AG10803 (cell line): ENCODE measurements at places on chromosomes 5 and 9.

DNA sequence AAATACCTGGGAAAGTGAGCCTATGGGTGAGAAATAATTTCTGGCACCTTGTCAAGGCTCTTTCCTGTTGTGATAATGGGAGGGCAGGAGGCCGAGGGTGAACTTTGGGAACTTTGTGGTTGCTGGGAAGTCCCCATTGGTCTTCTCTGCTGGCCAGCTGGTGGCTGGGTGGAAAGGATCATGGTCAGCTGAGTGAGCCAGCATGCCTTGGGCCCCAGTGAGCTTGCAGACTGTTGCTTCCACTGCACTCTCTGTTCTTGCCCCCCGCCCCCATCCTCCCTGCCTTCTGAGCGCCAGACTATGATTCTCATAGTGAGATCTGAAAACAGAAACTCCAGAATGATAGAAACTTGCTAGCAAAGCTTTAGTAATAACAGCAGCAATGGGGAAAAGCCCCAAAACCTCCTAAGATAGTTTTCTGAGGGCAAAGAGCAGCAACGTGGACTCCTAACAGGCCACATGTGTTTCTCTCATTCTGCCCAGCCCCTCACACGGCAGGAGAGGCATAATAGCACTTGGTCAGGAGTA, 139.2 kb upstream of the SMARCA2 start:
- no peak for DNase-seq

DNA sequence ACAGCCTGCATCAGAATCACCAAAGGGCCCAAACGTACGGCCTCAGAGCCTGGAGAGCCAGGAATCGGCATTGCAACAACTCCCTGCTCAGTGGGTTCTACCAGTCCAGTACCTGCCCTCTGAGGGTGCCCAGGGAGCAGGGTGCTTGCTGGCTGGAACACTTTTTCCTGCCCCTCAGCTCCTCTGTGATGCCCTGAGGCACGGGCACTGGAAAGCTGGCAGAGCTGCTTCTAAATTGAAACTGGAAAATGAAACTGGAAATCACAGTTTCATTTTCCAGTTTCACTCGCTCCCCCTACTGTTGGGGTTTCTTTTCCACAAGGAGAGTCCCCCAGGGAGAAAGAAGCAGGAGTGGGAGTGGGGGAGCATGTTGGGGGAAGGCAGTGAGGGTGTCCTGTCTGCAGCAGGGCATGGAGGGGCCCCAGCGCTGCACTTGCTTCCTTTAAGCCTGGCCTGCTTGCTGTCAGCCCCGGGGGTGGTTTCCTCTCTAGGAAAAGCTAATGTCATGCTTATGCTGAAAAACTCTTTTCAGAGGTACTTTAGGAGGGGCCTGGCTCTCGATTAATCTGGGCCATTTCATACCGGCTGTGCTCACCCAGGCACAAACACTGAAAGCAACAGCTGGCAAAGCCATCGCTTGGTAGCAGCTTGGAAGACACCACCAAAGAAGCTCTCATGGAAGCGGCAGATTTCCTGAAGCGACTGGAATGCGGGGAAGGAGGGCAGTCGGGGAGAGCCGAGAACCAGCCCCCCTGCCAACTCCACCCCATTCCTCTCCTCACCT, 26.2 kb downstream of the IRF1 start:
- peak; percentile 43 for DNase-seq

- no peak for DNase-seq
Measured at GRCh38 chr5:134490925-134491271, 34.6 kb upstream of the JADE2 start.

DNA sequence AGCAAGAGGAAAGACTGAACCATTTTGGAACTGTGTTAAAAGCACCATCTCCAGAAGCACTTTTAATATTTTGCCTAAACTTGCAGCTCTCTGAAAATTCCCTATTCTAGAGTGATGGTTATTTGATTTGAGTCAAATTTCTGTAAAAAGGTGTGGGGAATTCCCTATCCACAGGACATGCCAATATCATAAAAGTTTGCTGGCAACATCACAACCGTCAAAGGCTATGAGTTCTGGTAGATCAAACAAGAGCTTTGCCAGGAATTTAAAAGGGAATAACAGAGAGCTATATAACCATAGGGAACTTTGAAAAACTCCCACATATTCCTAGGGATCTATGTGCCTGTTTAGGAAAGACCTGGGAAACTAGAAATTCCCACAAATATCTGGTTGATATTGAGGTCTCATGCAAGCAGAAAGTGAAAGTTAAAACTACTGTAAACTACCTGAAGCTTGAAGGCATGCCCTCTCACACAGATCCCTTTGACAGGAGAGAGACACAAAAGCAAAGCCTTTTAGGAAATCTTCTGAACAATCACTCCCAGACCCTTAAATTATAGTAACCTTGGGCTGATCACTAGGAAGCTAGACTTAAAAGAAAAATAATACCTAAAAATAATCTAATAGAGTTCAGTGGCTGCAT, 549.9 kb downstream of the ANXA1 start:
- DNase-seq = no peak

- no peak for DNase-seq
Measured at GRCh38 chr5:56595566-56595965, 219.8 kb upstream of the MAP3K1 start.

DNA sequence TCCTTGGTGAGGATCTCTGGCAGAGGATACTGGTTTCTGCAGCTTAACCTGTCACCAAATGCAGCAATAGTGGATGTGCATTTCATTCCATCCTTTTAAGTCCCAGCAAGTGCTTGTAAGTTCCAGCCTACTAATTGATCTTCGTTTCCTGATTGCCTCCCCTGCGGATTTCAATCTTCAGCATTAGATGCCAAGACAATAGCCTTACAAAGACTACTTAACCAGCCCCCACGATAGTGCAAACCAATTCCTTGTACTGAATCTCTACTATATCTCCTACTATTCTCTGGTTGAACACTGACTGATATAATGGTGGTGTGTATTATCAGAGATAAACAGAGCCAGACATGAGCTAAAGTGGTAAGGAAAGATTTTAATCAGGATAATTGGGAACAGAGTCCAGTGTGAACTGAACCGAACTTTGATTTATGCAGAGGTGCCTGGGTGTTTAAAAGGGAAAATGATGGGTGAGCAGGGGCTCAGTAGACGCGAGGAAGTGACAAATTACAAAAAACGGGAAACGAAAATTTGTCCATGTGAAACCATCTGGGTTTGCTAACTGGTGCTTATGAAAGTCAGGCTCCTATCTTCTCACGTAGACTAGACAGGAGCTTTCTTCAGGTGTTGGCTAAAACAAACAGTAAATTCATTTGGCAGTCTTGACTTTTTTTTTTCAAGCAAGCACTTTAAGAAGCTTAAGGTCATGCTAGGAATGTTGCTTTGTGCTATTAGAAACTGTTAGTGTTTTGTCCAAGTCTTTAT, 106.9 kb upstream of the ST8SIA4 start:
- DNase-seq = no peak

DNA sequence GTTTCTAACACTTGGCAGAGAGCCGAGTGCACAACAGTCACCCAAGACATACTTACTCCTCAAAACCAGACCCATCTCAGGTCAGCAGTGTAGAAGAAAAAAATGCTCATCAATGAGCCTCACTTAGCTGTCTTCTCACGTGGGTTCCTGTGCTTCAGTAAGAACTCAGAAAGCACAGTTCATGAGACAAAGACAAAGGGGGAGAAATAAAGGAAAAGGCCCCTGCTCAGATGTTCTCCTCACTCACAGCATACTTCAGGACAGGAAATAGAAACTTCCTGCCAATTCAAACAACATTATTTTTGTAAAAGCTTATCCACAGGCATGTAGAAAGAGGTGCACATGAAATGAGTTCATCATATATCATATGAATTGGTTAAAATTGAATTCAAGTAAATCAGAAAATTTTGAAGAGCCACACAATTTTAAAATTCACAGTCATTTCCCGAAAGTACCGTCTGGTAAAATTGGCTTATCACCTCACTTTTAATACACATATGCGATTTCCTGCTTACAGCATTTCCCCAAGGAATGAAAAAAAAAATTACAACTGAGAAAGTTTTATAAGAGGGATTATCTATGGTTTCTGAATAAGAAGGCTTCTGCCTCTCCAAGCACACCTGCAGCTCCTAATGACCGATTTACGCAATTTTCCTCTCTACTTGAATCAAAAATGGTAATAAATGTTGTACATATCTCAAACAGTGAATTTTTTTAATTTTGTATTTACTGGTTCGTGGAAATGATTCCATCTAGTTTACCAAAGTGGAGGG, 328.3 kb downstream of the TMEM167A start:
- DNase-seq = no peak

- DNase-seq = no peak
Measured at GRCh38 chr5:14364096-14364495, 217.5 kb upstream of the OTULINL start.

GRCh38 chr9:98555651-98556465, 152.9 kb downstream of the GABBR2 start:
- DNase-seq = no peak

GRCh38 chr5:83972236-83972635, 251.6 kb upstream of the HAPLN1 start:
- no peak for DNase-seq

GRCh38 chr5:135743181-135743580, 91.3 kb upstream of the SLC25A48 start:
- DNase-seq = no peak

GRCh38 chr5:163306421-163306820, 131.0 kb upstream of the CCNG1 start:
- no peak for DNase-seq

DNA sequence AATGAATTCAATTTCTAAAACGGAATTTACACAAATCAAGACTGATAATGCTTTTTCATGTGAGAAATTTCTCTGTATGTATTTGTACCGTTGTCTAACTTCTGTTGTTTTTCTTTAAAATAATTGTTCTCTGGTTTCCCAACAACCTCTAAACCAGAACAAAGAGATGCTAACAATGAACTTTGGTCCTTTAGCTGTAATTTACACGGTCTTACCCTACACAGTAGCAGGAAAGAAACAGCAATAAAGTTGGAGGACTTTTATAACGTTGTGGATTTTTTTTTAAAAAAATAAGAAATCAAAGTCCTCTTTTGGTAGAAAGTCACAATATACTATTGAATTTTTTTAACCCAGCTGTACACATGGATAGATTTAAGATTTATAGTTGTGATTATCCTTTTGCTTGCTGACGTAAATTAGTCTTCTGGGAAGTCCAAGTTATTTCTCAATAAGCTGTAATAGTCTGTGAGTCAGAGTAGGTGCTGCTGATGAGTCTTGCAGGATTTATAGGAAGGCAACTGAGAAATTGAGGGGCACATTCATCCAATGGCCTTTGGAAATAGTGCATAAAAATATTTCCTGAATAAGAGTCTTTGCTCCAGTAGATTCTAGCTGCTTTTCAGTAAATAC, 76.8 kb upstream of the PCSK1 start:
- peak; percentile 97 for DNase-seq

GRCh38 chr5:84197538-84197937, 187.1 kb downstream of the EDIL3 start:
- no peak for DNase-seq

DNA sequence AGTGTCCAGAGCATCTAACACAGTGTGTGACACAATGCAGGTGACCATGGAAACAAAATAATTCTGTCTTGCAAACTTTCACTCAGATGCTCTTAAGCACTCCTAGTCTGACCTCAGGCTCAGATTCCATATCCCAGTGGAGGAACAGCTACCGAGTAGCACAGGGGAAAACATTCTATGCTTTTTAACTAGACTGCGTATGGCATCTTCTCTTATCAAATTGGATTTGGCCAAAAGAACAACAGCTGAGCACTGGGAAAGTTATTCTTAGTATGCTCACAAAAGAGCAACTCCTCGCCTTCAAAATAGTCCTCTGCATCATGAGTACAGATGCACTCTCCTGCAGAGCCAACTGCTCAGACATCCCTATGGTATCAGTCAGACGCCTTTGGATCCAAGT, 528.2 kb upstream of the DAP start:
- no peak for DNase-seq
